ENCODE measurements at places on chromosomes 7 and 10. TPM values are rescaled to one million over a fixed set of nuclear protein-coding genes. Genes with fewer than 3 reads are reported as not detected.

GRCh38 chr10:95414844-95415485 lies 124.2 kb upstream of the PDLIM1 start:
- no peak for DNase-seq

DNA sequence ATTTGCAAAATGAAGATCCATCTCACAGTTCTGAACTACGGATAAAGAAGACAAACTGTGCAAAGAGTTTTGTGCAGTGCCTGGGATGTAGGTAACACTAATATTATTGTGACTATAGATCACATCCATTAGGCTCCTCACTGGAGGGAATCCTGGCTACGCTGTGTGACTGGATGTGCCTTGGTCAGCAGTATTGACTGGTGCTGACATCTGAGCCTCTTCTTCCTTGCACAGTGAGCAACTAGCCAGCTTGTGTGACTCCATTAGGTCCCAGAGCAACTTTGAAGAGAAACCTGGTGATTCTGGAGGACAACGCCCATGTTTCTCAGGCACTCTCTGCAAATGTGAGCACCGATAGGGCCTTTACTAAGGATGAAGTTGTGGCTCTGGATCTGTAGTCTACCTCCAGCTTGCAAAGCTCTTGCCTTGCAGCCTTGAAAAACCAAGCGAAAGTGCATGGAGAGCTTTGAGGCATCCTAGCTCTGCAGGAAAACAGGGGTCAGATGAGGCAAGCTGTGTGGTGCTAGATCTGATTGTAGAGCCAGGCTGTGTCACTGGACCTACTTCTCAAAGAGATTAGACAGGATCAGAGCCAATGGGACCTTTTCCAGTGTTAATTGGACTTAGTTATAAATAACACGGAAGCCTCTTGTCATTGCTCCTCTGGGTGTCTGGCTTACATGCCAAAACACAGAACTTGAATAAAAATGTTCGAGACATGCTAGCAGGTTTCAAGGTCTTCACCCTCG lies 303.6 kb upstream of the LYZL1 start:
- DNase-seq = no peak

EIF5AL1 gene
- total RNA-seq = 0.62 TPM

DNA sequence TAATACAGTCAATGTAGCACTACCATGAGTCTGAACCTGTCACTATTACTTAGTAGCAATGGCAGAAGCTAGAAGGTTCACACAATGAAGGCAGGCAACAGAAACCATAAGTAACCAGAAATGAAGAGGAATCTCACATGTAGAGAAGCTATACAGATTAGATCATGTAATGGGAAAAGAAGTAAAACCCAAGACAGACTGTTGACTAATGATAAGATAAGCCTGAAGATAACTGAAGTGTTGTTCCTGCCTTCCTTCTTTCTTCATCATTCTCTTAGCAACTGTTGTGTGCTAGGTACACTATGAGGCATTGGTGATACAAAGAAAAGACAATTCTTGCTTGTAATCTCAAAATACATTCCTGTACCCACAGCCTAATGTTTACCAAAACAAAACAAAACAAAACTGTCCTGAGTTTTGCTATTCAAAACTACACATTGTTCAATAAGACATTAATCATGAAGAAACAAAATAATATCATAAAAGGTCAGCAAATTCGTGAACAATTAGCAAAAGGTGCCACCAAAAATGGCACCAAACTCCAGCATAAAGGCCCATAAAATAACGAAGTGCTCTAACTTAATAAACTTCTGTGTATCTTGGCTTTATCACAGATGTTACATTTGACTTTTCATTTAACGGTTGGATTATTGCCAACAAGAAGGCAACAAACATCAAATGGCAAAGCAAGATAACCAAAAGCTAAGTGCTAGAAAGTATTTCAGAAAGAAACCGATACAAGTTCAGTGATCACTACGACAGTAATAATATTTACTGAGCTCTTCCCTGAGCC lies 27.1 kb downstream of the ZNF800 start:
- no peak for DNase-seq
